ENCODE measurements at places on chromosomes 1 and 21. TPM values are rescaled to one million over a fixed set of nuclear protein-coding genes. Genes with fewer than 3 reads are reported as not detected.

DNA sequence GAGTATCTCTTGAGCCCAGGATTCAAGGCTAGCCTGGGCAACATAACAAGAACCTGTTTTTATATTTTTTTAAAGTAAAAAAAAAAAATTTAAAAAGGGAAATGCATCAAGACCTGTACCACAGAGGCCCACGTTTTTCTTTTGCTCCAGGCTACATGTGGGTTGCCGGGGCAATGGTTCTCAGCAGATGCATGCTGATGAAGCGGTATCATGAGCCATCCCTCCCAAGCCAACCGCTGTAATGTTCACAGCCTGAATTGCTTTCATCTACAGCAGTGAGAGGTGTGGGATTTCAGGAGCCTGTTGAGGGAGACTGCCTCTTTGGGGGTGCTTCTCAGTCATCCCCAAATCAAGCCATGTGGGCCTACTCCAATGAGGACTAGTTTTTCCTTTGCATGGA lies 60.5 kb downstream of the CD58 start:
- no peak for DNase-seq

ACOT11 gene
- 11.9 TPM for total RNA-seq

- no peak for DNase-seq
Measured at GRCh38 chr1:161492827-161493226, 12.4 kb upstream of the FCGR2A start.

- DNase-seq, result no peak
Measured at GRCh38 chr1:42851960-42852607, 5.7 kb downstream of the ZNF691 start.

- DNase-seq, result no peak
Measured at GRCh38 chr21:29718081-29718815, 221.5 kb downstream of the GRIK1 start.

Measured in sciatic nerve (tissue), 2 donors.